ENCODE measurements at places on chromosomes 12 and 14.

DNA sequence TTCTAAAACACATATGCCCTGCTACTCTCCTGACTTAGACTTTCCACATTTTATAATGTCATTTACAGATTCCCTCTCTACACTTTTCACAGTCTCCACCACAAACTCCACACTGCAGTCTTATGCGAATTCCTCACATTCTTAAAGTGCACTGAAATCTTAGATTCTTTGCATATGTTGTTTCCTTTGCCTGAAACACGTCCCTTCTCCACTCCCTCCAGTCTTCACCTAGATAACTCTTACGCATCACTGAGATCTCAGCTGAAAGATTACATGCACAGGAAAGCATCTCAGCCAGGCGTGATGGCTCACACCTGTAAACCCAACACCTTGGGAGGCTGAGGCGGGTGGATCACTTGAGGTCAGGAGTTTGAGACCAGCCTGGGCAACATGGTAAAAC, 3.8 kb upstream of the ARHGAP9 start:
- peak; percentile 84 for DNase-seq

GRCh38 chr14:58426670-58427280, 556 bp downstream of the TIMM9 start:
- DNase-seq: peak; percentile 70

- no peak for DNase-seq
Observed at GRCh38 chr12:29346769-29347421, 34.1 kb downstream of the ERGIC2 start.

GRCh38 chr12:20513189-20513588, 144.9 kb downstream of the PDE3A start:
- DNase-seq: no peak

GRCh38 chr14:99724196-99724891, 40.2 kb downstream of the CYP46A1 start:
- peak; percentile 10 for DNase-seq

DNA sequence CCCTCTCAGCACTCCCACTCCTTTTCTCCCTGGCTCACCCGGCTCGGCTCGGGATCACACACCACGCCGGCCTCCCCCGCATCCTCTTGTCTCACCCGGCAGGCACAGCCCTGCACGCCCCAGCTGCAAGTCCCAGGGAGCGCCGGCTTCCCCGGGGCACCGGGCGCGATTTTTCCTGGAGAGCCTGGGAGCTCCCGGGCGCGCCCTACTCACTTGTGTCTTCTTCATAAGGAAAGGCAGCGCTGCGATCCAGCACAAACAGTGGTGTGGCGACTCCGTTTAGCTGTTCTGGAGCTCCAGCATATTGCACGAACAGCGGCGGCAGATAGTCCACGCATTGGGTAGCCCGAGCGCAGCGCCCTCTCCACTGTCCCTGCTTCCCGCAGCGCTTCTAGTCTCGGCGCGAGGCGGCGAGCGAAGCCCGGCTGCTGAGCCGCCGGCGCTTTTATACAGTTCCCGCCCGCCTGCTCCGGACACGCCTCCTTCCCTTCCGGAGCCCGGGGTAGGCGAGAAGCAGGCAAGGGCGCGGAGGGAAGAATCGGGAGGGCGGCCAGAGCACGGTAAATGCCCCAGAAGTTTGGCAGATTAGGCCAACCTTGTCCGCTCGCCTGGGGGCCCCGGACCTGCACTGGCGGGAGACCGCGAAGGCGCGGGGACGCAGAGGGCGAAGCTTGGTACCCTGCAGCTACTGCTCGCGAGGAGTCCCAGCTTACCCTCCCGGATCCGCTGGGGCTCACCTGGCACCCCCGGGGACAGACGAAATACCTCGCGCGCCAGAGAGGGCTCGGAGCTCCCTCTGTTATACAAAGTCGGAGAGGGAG, at the start of gene KITLG:
Gene KITLG, minus strand, starts transcription at position 421 of the 821 bp plus-strand sequence. Its CDS starts 193 bp downstream, at position 228.
- peak; percentile 88 for DNase-seq

DNA sequence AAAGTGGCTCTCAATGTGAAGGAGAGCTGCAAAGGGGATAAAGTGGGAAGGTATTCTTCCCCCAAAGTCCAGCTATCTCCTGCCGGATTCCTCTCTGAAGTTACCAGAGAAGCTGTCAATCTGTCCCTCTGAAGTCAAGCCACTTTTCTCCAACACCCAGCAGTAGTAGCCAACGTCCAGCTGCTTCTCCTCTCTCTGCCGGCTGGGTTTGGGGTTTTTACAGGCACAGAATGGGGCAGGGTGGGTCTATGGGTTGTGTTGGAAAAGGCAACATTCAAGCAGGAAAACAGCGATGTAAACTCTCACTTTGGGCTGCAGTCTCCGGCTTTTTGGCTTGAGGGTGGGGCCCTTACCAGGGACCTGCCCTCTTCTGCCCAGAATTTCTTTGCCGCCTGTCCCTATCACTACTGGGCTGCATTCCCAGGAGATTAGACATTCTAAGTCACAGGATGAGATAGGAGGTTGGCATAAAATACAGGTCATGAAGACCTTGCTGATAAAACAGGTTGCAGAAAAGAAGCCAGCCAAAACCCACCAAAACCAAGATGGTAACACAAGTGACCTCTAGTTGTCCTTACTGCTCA, 16.3 kb downstream of the CAPZA3 start:
- no peak for DNase-seq

DNA sequence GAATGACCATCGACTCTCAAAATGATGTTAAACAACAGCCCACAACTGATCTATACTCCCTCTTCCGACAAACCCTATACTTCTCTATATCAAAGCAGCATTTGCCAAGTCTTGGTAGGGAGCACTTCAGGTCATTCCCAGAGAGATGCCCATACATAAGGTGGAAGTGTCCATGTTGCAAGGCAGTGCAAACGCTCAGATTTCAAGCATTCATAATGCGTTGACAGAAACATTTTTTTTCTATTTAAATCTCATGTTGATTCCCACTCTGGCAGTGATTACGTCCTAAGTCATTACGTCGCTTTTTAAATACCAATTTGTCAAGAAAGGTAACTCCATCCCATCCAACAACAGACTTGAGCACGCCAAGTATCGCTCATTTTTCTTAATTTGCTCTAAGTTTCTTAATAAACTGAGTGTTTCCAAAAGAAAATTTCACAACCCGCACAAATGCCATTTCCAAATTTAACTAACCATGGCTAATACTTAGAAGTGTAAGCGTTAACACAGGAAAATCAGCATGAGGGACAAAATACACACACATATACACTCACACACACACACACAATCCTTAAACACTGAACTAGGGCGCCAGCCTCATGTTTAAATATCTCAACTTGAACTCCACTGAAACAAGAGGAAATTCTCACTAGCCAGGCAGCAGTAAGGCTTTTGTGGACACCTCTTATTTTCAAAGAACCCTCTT, 1.1 kb downstream of the GXYLT1 start:
- DNase-seq: peak; percentile 22

DNA sequence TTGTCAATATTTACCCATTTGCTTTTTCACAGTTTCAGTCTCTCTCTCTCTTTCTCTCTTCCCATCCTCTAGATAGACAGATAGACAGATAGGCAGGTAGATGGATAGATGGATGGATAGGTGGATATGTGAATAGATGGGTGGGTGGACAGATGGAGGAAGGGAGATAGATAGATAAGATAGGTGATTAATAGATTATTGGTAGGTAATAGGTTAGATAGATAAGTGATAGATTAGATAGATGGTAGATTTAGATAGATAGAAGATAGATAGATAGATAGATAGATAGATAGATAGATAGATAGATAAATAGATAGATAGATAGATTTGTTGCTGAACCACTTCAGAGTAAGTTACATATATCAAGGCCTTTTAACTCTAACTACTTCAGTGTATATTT, 148.2 kb downstream of the SLC15A4 start:
- no peak for DNase-seq

DNA sequence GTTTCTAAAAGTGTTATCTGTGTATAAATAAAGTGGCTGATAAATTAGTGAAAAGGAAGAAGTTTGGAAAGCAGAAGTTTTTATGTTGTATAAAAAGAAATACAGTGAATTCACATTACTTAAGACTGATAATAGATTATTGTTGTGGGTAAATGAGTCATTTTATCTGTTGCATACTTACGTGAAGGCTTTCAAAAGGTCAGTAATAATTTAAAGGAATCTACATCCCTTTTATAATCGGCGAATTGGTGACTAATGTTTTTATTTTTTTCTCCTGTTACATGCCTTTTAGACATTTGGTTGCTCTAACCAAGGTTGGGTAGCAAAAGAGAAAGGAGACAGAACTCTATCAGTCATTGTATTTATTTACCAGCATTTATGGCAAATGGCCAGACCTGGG, 155.9 kb downstream of the SLC41A2 start:
- peak; percentile 49 for DNase-seq

DNA sequence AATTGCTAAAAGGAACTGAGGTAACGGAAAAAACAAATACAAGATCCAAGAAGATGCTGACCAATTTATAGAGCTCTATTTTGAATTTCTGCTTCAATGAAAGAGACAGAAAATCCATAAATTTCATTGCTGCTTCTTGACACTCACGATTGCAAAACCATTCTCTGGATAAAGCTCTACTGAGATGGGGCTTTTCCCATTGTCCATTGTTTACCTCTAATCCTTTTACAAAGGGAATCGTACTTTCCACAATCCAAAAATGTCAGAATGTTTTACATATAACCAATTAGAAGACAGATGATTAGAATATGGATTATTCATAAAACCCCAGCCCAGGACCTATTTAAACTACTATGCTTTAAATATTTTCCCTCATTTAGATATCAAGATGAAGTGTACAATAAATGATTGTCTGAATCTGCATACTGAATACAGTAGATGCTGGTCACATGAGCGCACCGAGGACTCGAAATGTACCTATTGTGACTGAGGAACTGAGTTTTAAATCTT, 16.7 kb upstream of the TMCC3 start:
- no peak for DNase-seq

- DNase-seq: no peak
Observed at GRCh38 chr12:120358412-120359100, 10.4 kb downstream of the MSI1 start.

DNA sequence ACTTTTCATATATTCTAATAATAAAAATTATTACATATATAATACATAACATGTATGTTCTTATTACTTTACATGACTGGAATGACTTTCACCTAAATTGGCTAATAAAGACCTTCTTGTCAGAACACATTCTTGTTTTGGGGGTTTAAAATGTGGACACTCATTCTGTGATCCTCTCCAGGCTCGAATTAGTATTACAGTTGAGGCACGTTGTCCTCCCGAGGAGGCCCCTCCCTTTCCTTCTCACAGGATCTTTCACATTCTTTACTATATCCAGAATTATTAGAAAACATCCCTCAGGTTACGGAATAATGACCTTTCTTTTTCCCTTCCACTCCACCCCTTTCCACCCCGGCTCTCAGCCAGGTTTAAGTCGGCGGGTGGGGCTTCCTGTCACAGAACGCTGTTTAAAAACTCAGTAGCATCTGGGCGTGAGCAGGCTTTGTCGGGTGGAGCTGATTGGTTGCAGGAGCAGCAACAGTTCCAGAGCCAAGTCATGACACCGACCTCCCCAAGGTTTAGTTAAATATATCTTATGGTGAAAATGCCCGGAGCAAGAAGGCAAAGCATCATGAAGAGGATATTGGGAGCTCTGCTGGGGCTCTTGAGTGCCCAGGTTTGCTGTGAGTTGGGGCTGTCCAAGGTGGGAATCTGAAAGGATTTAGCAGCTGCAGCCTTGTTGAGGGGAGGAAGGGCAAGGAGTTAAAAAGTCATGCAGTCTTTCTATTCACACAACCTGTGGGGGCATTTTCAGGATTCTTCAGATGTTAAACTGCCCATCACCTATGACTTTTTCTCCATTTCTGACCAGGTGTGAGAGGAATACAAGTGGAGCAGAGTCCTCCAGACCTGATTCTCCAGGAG, 396.7 kb upstream of the OR4E1 start:
- no peak for DNase-seq

DNA sequence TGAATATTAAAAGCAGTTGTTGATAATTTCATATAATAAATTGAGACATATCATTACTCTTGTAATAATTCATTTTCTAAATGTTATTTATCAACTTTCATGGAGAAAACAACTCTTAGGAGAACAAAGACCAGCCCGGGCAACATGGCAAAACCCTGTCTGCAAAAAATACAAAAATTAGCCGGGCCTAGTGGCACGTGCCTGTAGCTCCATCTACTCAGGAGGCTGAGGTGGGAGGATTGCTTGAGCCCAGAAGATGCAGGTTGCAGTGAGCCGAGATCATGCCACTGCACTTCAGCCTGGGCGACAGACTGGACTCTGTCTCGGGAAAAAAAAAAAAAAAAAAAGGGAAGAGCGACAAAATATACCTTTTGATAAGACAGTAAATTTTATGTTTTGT, 21.2 kb downstream of the SLC35E3 start:
- no peak for DNase-seq

GRCh38 chr14:83217492-83217891, 1683.8 kb upstream of the SEL1L start:
- peak; percentile 88 for DNase-seq

DNA sequence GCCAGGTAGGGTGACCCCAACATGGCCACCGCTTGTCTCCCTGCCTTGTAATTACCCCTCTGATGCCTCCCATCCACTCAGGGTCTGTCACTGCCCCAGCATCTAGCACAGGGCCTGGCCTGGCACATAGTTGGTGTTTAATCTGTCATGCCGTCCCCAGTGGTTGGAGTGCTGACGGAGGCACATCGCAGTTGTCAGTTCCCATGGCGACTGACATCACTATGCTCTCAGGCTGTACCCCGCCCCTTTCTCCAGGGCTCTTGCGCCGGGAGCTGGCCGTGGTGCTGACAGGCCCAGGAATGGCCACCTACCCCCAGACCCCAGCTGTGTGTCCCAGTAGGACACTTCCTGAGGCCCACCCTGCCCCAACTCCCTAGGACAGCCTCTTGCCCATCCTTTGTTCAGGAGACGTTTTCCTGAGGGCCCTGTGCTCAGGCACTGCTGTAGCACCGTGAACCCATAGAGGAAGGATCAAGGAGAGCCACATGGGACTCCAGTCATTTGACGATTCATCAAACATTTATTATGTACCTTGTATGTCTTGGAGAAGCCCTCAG, 23.0 kb downstream of the FAM222A start:
- peak; percentile 36 for DNase-seq

- no peak for DNase-seq
Observed at GRCh38 chr12:45315462-45315861, 99.6 kb downstream of the ANO6 start.

GRCh38 chr12:1297206-1297605, 297.2 kb downstream of the FBXL14 start:
- peak; percentile 70 for DNase-seq

GRCh38 chr14:72970058-72970630, 43.9 kb downstream of the DCAF4 start:
- DNase-seq: no peak
